ENCODE measurements at places on chromosomes 6 and 20.
A peak's percentile ranks its signal among the peaks of the same experiment; 100 is the strongest.

GRCh38 chr20:37314099-37314498 is 24.6 kb downstream of the MANBAL start:
- DNase-seq: no peak

DNA sequence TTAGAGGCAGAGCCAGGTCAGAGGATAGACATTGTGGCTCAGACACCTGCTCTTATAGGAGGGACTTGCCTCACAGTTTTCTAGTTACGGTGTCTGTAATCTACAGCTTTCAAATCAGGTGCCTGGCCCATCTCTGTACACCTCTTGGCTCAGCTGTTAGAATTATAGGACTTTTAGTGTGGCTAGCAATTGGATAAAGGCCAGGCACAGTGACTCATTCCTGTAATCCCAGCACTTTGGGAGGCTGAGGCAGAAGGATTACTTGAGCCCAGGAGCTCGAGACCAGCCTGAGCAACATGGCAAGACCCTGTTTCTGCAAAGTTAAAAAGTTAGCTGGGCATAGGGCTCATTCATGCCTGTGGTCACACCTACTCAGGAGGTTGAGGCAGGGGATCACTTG is 20.0 kb downstream of the BRPF3 start:
- DNase-seq: peak; percentile 45

DNA sequence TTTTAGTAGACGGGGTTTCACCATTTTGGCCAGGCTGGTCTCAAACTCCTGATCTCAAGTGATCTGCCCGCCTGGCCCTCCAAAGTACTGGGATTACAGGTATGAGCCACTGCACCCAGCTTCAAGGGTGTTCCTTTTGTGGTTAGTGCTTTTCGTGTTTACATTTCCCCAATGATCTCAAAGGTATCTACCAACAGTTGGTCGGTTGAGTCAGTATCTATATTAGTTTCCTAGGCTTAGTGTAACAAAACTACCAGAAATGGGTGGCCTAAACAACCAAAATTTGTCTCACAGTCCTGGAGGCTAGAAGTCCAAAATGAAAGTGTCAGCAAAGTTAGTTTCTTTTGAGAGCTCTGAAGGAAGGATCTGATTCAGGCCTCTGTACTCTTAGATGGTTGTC is 30.1 kb downstream of the CASP8AP2 start:
- DNase-seq: no peak

GRCh38 chr6:13113981-13114593 is 214.2 kb downstream of the TBC1D7 start:
- no peak for DNase-seq

DNA sequence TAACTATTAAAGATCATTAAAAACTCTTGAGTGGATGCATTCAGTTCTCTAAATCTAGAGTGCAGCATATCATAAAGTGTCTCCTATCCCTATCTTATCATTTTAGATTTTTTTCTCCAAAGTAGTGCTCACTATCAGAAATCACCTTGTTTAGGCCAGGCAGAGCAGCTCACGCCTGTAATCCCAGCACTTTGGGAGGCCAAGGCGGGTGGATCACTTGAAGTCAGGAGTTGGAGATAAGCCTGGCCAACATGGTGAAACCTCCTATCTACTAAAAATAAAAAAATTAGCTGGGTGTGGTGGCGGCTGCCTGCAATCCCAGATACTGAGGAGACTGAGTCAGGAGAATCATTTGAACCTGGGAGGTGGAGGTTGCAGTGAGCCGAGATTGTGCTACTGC is 368.9 kb downstream of the PRKN start:
- DNase-seq: no peak

DNA sequence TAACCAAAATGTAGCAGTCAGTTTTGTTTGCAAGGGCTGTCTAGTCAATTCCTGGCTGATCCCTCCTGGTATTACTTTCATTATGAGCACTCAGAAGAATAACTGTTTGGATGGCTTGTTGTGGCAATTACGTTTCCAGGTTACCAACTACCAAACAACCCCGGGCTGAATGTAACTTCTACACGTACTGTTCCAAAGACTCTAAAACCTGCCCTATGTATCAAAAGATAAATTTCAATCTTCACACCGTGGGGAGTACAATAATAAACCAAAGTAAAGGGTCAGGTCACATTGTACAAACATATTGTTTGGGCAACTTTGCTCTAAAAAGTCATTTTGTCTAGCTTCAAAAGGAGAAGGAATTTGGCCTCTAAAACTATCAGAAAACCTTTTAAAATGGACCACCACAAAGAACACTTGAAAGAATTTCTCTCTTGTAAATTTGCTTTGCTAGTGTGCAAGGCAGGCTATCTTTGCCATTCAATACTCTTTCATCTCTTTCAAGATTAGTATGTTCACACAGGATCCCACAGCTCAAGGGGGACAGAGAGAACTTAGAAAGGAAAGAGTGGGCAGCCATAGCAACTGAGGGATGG is 27.6 kb downstream of the DCDC2 start:
- DNase-seq: peak; percentile 37

DNA sequence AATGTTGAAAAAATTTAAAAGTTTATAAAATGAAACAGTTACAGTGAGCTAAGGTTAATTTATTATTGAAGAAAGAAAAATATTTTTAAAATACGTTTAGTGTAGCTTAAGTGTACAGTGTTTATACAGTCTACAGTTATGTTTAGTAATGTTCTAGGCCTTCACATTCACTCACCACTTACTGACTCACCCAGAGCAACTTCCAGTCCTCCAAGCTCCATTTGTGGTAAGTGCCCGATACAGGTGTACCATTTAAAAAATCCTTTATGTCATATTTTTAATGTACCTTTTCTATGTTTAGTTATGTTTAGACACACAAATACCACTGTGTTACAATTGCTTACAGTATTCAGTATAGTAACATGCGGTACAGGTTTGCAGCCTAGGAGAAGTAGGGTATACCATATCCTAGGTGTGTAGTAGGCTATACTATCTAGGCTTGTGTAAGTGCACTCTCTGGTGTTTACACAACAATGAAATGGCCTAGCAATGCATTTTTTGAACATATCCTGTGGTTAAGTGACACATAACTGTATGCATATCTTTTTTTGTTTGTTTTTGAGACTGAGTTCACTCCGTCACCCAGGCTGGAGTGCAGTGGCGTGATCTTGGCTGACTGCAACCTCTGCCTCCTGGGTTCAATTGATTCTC is 26.3 kb downstream of the FLRT3 start:
- no peak for DNase-seq

- DNase-seq: peak; percentile 57
Observed at GRCh38 chr6:132300323-132300949, 100.8 kb downstream of the MOXD1 start.

DNA sequence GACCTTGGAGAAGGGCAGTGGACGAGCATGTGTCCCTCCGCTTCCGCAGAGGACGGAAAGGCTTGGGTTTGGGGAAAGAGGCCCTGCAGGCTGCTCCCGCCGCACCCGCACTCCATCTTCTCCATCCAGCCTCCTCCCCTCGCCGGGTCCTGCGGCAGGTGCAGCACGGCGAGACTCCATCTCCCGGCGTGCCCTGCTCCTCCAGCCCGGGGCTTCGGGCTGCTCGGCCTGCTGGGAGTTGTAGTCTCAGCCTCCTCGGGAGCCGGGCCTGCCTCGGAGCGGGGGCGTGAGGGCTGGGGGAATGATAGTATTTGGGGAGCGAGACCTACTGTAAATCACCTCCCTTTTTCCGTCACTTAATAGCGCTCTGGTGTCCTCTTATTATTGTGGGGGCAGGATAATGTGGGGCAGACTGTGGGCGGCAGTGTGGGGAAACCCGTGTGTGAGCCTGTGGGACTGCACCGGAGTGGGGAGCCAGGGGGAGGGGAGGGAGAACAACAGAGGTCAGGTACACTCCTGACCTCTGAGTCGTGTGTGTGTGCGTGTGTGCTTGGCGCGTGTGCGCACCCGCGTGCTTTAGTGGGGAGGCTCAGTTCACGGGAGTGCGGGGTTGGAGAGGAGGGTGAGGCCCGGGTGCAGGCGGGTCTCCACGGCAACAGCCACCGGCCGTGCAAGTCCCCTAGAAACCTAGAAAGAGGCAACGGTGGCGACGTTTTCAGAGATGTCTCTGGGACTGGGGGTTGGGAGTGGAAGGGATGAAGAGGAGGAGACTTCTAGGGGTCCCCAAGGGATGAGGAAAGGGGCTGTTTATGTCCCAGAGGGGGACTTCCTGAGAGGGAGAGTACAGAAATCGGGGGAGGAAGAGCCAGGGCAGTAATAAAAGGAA is 4.1 kb downstream of the TTBK1 start:
- peak; percentile 34 for DNase-seq
